SK-N-DZ (cell line): ENCODE measurements at places on chromosomes 12 and 14.
A peak's percentile ranks its signal among the peaks of the same experiment; 100 is the strongest.

- DNase-seq: no peak
These were observed 54.0 kb downstream of the TRAFD1 start for GRCh38 chr12:112179341-112179740.

GRCh38 chr12:38417101-38417500 lies 100.5 kb downstream of the ALG10B start:
- DNase-seq: no peak

- no peak for DNase-seq
These were observed 1364.0 kb upstream of the SEL1L start for GRCh38 chr14:82897469-82898308.

DNA sequence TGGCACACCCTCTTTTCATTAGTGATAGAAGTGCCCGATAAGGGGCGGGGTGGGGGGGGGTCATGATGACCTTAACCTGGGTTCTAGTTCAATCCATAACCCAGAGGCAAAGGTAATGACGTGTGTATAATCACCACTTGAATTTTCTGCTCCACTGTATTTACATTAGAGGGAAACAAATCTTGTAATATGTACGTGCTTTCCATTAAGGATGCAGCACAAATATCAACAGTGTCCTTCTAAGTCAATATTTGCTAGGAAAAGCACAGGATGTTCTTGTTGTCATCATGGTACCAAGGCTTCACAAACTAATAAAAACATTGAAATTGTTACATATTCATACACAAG lies 121.2 kb upstream of the SLC38A2 start:
- DNase-seq: no peak

GRCh38 chr14:20662968-20663732 lies 21.2 kb upstream of the RNASE4 start:
- no peak for DNase-seq

DNA sequence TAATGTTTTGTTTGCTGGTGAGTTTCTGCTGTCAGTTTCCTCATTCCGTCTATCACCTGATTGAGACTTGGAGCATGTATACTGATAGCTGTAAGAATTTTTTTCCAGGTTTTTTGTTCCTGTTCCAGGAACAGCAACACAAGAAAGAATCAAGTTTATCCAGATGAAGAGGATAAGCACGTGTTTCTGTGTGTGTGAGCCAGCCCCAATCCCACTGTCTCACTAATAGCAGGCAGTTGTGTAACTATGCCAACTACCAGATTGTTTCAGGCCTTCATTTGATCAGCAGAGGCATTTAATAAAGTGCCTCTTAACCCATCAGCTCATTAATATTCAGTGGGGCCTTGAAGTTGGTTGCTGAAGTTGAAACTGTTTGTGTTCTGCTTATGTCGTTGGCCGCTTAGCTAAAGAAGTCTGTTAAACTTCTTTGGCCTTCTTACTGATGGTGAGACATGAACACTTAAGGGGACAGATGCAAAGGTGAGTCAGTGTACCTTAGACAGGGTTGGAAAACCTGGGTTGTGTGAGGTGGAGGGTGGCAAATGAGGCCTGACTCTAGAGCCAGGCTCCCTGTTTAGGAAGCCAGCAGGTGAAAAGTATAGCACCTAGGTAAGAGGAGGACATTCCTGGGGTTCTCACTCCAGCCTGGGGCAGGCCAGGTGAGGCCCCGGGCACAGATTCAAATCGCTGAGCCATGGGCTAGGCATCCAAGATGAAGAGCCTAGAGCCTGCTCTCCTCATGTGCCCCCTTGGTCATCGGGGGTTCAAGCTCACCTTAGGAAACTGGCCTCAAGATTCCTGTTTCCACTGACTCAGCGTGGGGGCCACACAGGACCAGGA lies 3.7 kb downstream of the ANKRD13A start:
- no peak for DNase-seq

GRCh38 chr14:56004786-56005185 lies 113.4 kb upstream of the PELI2 start:
- DNase-seq: peak; percentile 29

- no peak for DNase-seq
These were observed 1.1 kb upstream of the TRAF3 start for GRCh38 chr14:102775855-102776760.

GRCh38 chr14:66345986-66346385 lies 140.2 kb upstream of the CCDC196 start:
- no peak for DNase-seq

DNA sequence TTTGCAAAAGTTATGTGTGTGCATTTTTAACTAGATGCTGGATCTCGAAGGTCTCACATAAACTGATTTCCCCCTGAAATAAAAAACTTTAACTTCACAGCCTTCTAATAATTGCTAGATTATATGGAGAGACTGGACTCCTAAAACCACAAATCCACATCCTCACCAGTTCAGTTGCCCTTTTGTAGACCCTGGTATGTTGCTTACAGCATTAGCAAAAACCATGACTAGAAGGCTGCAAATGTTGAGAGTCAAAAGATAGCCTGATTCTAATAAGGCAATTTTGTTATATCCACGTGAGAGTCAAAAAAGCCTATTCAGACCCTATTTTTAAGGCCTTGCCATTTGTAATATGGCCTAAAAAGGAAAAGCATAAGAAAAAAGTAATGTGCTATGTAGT lies 37.4 kb downstream of the RASSF8 start:
- no peak for DNase-seq

DNA sequence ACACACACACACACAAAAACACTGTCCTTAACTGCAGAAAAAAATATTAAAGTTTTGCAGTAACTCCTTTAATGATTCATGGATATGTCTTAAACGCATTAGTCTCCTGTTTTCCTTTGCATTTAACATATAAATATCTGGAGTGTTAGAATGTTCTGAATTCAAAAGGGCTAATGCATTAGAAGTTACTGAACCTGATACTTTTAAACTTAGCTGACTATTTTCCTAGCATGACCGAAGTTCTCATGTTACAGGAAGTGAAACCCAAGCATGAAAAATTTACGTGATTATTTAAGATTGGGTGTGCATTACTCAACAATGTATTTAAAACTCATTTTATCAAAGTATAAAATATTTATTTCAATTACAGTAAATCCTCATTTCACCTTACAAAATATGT lies 791.2 kb downstream of the FLRT2 start:
- no peak for DNase-seq

DNA sequence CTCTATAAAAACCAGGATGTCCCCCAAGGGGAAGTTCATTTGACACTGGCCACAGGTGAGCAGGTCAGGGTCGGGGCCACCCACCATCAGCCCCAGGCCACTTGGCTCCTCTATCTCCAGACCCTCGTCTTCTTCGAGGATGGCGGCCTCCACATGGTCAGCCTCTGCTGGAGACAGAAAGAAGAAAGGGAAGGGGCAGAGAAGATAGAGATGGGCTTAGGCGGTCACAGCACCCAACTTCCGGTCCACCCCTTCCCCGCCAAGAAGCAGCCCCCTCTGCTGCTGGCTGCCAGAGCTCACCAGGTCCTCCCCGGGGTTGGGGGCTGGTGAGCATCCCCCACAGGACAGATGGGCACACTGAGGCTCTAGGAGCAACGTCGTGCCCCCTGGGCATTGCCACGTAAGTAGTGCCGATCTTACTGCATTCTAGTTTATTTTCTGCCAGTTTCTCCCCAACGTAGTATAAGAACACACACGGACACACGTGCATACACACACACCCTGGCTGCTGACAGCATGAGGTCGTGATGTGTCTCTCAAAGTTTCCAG lies 14.2 kb downstream of the BCL11B start:
- no peak for DNase-seq

- DNase-seq: no peak
These were observed 188.9 kb upstream of the NTF3 start for GRCh38 chr12:5243014-5243413.

DNA sequence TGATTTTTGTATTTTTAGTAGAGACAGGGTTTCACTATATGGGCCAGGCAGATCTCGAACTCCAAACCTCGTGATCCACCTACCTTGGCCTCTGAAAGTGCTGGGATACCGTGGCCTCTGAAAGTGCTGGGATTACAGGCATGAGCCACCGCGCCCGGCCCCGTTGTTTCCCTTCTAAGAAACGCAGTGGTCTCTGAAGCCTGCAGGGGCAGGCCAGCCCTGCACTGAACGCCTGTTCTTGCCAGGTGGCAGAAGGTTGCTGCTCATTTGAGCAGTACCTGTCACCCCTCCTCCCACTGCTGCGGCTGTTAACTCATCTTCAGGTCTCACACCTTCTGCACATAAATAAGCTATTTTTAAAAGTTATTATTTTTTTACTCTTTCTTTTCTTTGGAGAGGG lies 24.3 kb downstream of the GPRC5A start:
- DNase-seq: no peak

DNA sequence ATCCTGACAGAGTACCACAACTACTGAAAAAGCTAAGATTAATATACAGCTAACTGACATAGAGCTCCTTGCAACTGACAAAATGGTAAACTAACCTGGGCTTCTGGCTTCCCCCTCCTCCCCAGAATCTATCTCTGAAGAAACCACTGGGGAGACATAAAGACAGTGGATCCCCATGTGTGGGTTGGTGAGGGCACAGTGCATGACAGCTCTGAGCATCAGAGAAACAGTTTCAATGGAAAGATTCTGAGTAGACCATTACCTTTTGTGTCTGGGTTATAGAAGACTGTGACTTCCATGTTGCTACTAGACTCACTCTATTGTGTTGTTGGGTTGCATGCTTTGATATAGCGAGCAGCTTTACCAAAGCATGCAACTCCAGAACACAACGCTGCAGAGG lies 247.4 kb downstream of the EFCAB11 start:
- DNase-seq: no peak

DNA sequence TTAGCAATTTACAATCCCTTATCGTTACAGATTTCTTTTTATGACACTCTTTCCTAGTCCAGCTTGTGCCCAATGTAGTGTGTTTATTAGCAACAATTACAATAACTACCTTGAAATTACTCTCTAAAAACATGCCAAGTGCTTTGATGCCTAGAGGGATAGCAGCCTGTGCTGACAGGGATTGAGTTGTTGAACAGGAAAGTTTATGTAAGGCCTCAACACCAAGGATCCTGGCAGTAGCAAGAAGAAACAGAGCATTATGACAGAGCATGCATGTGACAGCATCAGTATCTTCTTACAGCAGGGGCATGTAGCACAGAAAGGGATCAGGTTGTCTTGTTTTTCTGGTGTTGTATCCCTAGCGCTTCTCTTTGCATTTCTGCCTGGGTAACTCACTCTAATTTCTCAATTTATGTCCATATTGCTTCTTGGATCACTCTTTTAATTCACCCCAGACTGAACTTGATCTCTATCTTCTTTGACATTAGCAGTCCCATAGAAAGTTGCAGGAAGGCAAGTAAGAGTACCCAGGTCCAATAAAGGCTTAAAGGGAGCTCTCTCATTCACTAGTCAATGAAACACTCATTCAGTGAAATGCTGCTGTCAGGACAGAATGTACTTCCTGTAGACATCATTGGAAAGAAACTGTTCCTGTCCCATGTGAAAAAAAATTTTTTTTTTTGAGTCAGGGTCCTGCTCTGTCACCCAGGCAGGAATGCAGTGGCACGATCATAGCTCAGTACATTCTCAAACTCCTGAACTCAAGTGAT lies 220.0 kb upstream of the GRIP1 start:
- peak; percentile 15 for DNase-seq

DNA sequence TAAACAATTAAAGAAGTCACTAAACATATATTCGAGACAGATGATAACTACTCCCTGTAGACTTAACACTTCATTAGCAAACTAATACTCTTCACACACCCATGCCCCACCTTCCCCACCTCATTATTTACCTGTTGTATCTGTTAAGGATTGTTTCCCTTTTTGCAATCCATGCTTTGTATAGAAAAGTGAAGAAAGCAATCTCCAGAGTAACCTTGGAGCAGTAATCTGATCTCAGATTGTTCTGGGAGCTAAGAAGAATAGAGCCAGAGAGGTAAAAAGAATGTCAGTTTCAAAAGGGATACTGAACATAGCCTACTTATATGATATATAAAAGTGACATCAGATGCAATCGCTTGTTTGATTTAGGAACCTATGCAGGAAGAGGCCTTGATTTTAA lies 37.4 kb downstream of the PLEKHA5 start:
- DNase-seq: no peak

- no peak for DNase-seq
These were observed 174.6 kb upstream of the SFSWAP start for GRCh38 chr12:131536337-131536736.

- DNase-seq: peak; percentile 11
These were observed 1.0 kb upstream of the TBK1 start for GRCh38 chr12:64450711-64451486.

- DNase-seq: no peak
These were observed 259.6 kb downstream of the AKAP6 start for GRCh38 chr14:32588448-32589320.

- no peak for DNase-seq
These were observed 201.7 kb downstream of the SNAPC1 start for GRCh38 chr14:61963926-61964325.

DNA sequence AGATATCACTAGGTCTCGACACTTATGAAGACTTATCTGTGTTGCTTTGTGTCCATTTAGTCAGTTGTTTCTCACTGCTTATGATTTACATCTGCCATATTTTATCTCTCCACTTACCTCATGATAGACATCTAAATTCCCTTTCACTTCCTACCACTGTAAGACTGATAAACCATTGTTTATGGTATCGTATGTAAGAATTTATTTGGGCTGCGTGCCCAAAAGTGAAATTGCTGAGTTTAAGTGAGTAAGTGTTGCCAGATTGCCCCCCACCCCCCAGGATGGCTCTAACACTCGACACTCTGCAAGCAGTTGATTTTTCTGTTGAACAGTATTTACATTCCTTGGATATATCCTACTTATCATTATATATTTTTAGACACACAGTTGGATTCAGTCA lies 69.9 kb upstream of the MON2 start:
- no peak for DNase-seq

- DNase-seq: no peak
These were observed 772.4 kb upstream of the FBXO33 start for GRCh38 chr14:40204441-40205175.

- DNase-seq: no peak
These were observed 2.5 kb downstream of the MYH7 start for GRCh38 chr14:23432946-23433345.

DNA sequence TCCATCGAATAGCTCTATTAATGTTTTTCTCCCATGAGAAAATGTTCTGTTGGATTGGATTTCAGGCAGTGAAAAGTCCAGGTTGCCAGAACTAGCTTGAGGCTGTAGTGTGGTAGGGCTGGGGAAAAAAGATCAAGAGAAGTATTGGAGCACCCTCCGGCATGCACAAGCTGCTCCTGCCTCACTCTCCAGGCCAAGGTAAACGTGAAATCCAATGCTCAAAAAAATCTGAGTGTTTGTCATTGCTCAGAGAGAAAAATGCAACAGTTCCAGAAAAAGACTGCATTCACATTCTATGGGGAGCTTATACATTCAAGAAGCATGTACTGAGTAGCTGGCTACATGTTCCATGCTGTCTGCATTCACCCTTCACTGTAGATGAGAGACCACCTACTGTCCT lies 680.9 kb upstream of the TBX3 start:
- no peak for DNase-seq

GRCh38 chr14:34650786-34651584 lies 21.0 kb upstream of the SNX6 start:
- DNase-seq: no peak
